PC-3 (cell line): ENCODE measurements at places on chromosomes 16 and 17. TPM values are rescaled to one million over a fixed set of nuclear protein-coding genes. Genes with fewer than 3 reads are reported as not detected.

The ZP2 gene
- total RNA-seq = not detected in 2 replicates

The TAT gene
- total RNA-seq = not detected in 2 replicates

DNA sequence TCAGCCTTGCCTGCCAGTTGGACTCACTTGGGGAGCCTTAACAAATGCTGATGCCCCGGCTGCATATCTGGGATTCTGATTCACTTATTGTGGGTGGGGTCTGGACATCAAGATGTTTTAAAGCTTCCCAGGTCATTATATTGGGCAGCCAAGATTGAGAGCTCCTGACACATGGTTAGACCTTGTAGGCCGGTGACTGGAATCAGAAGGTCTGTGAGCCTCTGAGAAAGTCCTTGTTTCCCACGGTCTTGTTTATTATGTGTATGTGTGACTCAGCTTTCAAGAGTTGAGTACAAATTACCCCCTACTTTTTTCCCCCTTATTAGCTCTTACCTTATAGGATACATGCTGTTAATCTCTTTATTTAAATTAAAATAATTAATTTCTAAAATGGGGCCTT lies 103.5 kb downstream of the ABCC1 start:
- DNase-seq = no peak

GRCh38 chr16:70493802-70494201 lies 29.6 kb downstream of the COG4 start:
- DNase-seq = no peak

DNA sequence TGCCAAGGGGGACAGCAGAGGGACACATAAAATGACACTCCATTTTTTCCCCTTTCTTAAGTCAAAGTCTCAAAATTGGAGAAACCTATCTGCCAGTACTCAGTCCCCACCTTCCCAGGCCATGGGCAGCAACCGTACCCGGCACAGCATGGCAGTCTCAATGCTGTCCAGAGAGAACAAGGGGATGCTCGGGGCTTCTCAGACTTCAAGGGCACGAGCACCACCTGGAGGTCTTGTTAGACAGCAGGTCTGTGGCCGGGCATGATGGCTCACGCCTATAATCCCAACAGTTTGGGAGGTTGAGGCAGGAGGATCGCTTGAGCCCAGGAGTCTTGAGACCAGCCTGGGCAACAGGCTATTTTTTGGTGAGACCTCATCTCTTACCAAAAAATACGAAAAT lies 3.2 kb downstream of the DNAH17 start:
- DNase-seq = peak; percentile 54

DNA sequence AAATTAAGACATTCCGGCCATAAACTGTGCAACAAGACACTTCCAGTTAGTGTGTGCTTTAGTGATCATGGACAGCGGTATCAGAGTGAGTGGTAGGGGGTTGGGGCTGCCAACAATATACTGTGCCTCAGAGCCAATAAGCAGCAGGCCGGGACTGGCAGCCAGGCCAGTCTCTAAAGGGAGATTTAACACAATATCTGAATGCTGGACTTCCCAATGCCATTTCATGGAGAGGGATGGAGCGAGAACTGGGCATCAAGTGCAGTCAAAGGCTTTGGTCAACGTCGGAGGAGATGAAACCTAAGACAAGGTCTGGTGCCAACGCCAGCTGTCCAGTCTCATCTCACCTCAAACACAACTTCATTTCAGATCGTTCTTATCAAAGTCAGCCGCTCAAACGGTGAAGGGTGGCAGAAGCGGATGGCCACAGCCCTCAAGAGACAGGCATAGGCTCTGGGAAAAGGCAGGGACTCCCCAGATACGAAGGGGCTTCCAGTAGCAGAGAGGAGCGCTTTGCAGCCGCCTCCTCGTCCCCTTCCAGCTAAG lies 935 bp downstream of the USP32 start:
- DNase-seq = peak; percentile 47

- DNase-seq = no peak
Measured at GRCh38 chr16:17270683-17271109, 200.1 kb downstream of the XYLT1 start.
